ENCODE measurements at places on chromosomes 1 and 21.

- no peak for DNase-seq
These were observed 36.2 kb upstream of the MRPS6 start for GRCh38 chr21:34037009-34037795.

GRCh38 chr1:21048462-21048861 is 128.2 kb downstream of the EIF4G3 start:
- no peak for DNase-seq

DNA sequence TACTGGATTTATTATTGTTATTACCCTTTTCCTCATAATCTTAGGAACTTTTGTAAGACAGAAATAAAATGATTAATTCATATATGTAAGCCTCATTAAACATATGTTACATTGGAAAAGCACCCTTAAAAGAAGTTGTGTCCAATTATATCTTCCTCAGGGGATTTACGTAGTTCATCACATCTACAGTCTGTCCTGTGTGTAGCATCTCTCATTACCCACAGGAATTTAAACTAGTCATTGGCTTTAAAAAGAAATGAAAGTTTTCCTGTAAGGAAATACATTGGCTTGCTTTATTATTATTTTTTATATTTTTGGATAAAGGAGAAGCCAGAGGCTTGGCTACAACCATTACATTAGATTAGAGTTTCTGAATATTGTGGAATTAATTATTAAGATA is 56.1 kb downstream of the SWT1 start:
- DNase-seq, result no peak

DNA sequence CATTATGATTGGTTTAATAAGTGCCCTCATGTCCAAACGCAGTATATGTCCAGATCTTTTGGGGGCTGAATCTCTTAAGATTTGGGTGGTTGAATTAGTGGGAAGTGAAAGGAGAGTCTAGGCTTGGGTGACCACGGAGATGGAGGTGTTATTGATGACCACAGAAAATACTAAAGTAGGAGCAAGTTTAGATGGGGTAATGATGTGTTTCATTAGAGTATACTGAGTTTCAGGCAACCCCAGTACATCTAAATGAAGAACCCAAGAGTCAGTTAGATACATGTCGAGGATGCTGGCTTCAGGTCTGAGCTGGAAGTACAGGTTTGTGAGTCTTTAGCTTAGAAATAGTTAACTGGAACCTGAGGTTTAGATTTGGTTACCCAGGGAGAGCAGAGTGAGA is 6.5 kb upstream of the ZZZ3 start:
- DNase-seq, result no peak

- no peak for DNase-seq
These were observed 10.6 kb downstream of the FMO1 start for GRCh38 chr1:171258943-171259342.

GRCh38 chr1:186194107-186194756 is 180.8 kb downstream of the TPR start:
- DNase-seq, result no peak

DNA sequence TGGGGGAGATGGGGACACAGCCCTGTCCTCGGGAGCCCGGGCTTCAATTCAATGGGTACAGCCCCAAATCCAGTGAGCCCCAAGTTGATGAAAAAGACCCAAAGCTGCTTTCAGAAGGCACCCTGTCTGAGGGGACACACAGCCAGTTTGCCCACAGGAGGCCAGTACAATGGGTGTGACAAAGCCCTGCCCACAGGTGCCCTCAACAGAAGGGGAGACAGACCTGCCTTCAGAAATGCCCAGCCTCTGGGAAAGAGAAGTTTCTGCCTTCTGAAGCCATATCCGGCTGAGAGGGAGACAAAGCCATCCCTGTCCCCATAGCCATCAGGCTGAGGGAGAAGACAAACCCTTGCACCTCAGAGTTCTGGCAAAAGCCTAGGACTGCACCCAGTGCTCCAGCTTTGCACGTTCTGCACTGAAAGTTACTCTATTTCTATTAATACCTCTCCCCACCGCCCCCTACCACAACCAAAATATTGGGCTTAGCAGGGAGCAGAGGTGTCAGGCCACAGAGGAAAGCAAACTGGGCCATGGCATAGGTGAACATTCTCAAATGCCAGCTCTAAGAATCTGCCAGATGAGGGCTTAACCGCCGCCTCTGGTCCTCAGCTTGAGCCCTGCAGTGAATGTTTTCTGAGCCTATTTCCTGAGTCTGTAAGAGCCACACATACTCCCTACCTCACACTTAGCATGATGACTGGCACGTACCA is 18.0 kb upstream of the PTAFR start:
- no peak for DNase-seq

- no peak for DNase-seq
These were observed 3.6 kb upstream of the ZDHHC18 start for GRCh38 chr1:26822737-26823395.

- no peak for DNase-seq
These were observed 13.7 kb upstream of the RPL5 start for GRCh38 chr1:92817986-92818764.

- DNase-seq, result no peak
These were observed 230.3 kb downstream of the CENPF start for GRCh38 chr1:214833178-214833756.

DNA sequence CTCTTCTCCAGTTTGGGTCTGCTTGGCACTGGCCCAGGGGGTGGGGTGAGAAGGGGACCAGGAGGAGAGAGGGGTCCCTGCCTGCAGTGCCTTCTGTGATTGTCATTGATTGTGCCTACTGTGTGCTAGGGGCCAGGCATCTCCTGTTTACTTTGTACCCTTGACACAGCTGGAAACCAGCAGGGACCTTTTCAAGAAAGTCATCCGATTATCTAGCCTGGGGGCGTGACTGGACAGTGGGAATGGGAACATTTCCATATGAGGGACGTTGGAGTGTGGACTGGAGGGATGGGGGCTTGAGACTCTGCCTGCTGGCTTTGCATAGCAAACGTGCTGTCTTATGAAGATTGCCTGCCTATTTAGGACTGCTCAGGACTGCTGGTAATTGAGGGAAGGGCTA is 19.8 kb upstream of the DMBX1 start:
- no peak for DNase-seq

DNA sequence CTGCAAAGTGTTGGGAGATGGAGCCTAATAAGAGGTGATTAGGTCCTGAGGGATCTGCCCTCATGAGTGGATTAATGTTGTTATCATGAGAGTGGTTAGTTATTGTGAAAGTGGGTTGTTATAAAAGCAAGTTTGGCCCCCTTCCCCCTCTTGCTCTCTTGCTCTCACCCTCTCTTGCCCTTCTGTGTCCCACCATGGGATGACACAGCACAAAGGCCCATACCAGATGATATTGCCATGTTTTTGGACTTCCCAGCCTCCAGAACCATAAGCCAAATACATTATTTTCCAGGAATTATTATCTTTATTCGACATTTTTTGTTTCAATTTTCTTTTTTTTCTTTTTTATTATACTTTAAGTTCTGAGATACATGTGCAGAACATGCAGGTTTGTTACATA is 41.4 kb upstream of the IGSF5 start:
- no peak for DNase-seq

DNA sequence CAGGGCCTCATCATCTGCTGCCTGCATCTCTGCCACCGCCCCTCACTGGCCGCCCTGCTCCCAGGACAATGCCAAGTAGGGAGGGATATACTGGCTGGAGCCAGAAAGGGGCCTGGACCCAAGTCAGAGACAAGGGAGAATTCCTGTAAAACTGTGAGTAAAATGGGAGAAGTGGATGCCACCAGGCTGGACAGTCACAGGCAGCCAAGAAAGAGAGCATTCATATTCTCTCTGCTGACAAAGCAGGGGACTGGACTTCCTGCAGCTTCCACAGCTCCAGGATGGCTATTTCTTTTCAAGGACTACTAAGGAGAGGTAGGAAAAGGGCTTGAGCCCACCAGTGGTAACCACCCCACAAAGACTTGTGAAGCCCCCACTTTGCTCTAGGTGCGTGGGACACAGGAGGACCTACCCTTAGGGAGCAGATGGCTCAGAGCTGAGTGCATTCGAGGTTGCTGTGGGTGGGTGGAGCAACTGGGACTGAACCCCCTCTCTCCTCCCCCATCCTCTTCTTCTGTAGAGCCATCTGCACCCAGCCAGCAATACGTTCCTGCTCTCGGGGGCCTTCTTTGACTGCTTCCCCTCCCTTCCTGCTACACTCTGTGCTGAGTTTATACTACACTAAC is 57.5 kb downstream of the GLIS1 start:
- no peak for DNase-seq

- no peak for DNase-seq
These were observed 111.4 kb downstream of the CSMD2 start for GRCh38 chr1:34053660-34054059.

DNA sequence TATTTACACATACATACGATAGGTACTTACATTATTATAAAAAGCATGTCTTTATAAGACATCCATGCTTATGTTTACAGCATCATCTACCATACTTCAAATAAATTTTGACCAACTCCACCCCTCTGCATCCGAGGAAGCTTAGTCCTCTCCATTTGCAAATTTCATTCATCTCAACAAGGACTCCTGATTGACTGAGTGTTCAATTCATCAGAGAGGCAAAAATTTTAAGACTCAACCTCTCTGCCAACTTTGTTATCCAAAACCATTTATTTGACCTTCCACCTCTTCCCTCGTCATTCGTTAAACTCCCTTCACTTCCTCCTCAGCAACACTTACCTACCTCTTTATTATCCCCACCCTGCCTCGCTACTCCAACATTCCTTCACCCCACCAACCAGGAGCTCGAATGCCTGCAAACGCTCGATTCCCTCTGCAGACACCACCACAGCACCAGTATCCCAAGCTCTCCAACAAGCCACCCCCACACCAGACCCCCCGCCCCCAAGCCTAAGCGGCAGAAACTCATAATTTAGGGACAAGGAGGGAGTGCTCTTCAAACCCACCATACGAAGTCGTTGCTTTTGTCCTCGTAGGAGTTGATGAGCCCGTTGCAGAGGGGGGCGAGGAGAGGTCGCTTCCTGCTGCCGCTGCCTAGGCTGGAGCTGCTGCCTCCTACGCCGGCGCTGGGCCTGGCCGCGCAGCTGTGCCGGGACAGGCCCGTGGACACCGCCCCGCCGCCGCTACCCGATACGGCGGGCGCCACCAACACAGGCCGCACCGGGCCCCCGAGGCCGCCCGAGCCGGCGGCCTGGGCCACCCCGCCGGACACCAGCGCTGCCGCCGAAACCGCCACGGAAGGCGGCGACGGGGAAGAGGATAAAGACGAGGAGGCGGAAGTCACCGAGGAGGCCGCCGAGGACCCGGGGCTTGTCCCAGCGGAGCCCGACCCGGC is 803 bp downstream of the COP1 start:
- DNase-seq, result peak; percentile 2

- no peak for DNase-seq
These were observed 41.0 kb upstream of the IFFO2 start for GRCh38 chr1:18997508-18997907.

GRCh38 chr1:172544481-172545104 is 11.6 kb downstream of the SUCO start:
- no peak for DNase-seq

DNA sequence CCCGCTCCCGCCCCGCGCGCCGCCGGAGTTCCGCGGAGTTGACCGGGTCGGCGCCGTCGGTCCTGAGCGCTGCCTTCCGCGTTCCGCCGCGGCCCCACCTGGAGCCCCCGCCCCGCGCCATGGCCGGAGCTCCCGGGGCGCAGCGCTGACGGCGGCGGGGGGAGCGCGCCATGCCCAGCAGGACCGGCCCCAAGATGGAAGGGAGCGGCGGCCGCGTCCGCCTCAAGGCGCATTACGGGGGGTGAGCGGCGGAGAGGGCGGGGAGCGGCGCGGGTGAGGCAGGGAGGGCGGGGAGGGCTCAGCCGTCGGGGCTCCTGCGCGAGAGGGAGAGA is 216 bp downstream of the PRKCZ start:
- DNase-seq, result no peak

DNA sequence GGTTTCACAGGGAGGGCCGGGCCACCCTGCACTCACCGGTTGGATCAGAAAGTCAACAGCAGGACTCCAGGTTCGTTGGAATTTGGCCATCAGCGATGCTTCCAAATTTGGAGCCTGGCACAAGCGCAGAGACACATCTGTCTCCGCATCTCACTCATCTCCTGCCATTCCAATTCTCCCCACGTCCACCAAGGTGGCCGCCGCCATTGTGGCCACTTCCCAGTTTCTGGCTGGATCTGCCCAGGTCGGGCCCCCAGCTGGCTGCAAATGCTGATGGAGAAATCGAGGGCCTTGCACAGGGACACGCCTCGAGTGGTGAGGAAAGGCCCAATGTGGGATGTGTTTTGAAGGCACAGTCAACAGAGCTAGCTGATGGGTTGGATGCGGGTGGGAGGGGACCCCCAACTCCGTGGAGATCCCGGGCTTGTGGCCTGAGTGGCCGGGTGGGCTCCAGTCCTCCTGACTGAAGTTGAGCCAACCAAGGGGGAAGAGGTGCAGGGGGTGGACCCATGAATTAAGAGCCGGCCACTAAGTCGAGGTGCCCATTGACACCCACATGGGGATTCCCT is 102.7 kb downstream of the CRYAA start:
- DNase-seq, result no peak

- no peak for DNase-seq
These were observed 39.3 kb downstream of the NAV1 start for GRCh38 chr1:201578008-201578888.

DNA sequence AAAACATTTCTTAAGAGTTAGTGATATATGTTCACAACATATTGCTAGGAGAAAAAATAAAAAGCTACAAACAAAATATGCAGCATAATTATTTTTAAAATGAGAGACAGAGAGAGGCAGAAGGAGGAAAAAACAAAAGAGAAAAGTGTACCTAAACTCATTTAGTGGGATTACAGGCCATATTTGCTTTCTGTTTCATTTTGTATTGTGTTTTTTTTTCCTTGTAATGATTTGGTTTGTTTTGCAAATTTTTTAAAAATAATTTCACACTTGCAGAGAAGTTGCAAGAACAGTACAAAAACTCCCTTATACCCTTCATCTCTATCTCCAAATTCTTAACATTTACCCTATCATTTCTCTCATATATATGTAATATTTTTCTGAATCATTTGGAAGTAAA is 65.0 kb downstream of the LBR start:
- no peak for DNase-seq

GRCh38 chr1:94828251-94828650 is 8.1 kb downstream of the SLC44A3 start:
- DNase-seq, result no peak

- DNase-seq, result no peak
These were observed 16.4 kb downstream of the WNT4 start for GRCh38 chr1:22126531-22126930.

- no peak for DNase-seq
These were observed 91.9 kb upstream of the PLXNA2 start for GRCh38 chr1:208336137-208336518.

Measured in GDM1 (cell line).